IMR-90 (cell line): ENCODE measurements at places on chromosomes 1 and 21. TPM values are rescaled to one million over a fixed set of nuclear protein-coding genes. Genes with fewer than 3 reads are reported as not detected.

Gene BMP8B
- not detected in 2 replicates for total RNA-seq

GRCh38 chr1:61190618-61191432 is 108.5 kb downstream of the NFIA start:
- DNase-seq, result no peak

- DNase-seq, result no peak
These were observed 51.9 kb upstream of the LAX1 start for GRCh38 chr1:203713125-203713524.

DNA sequence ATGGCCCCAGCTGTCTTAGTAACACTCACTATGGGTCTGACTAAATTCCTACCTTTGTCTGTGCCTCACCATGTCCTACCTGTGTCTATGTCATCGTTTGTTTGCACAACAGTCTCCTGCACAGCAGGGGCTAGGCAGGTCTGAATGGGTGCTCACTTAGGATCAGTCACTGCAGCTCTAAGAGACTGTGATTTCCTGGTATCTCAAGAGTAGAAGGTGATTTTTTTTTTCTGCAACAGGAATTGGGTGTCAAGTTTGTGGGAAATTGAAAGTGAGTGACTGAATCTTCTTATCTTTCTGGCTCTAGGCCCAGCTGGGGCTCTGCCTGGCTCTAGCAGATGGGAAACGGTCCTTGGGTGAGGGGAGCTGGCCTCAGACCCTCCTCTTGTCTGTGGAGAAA is 46.4 kb upstream of the TRABD2B start:
- DNase-seq, result no peak

GRCh38 chr1:211742889-211743529 is 67.6 kb upstream of the NEK2 start:
- no peak for DNase-seq

DNA sequence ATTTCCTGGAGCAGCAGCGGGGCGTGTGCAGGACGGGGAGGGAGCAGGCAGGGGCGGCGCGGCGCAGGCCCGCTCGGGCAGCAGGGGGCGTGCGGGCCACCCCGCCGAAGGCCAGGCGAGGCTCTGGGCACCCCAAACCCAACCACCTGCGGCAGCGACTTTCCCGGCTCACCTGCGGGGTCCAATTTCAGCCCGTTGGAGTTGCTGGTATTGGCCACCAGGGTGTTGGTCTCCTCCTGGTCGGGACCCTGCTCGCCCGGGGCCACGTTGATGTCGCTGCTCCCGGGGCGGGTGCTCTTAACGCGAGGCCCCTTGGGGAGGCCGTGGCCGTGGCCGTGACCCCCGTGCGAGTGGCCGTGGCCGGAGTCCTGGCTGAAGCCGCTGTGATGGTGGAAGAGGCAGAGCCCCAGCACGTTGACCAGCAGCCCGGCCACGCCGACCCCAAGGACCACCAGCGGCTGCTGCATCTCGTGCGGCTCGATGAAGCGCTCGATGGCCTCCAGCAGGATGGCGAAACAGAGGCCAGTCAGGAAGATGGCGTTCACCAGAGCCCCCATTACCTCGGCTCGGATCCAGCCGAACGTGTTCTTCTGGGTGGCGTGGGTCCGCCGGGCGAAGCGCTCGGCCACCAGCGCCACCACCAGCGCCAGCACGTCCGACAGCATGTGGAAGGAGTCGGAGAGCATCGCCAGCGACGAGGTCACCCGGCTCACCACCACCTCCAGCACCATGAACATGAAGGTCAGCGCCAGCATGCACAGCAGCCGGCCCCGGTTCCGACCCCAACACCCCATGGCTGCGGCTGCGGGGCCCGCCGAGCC is 932 bp downstream of the SLC30A1 start:
- DNase-seq, result peak; percentile 56
